ENCODE measurements at places on chromosomes 5 and 9.

GRCh38 chr9:112326194-112326593 is 7.2 kb downstream of the PTBP3 start:
- no peak for DNase-seq

GRCh38 chr5:180034564-180034963 is 37.0 kb downstream of the RNF130 start:
- DNase-seq = no peak

- no peak for DNase-seq
Observed at GRCh38 chr5:130568791-130569190, 596.3 kb downstream of the HINT1 start.

GRCh38 chr5:96626956-96627355 is 35.2 kb upstream of the CAST start:
- no peak for DNase-seq

- DNase-seq = no peak
Observed at GRCh38 chr9:122382901-122383850, 12.4 kb downstream of the PTGS1 start.

GRCh38 chr9:6930827-6931226 is 173.1 kb downstream of the KDM4C start:
- no peak for DNase-seq

GRCh38 chr5:1131191-1131621 is 19.3 kb upstream of the SLC12A7 start:
- no peak for DNase-seq

DNA sequence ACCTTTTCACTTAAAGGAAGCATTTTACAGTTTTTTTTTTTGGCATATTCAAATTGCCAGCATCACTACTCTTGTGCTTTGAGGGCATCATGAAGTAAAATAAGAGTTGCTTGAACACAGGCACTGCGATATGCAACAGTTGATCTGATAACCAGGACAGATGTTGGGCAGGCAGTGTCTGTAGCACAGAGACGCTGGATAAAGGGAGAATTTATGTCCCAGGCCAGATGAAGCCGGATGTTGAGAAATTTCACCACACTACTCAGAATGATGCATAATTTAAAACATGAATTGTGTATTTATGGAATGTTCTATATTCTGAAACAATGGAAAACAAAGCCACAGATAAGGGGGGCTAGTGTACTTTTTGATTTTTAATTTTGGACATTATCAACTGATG is 71.4 kb downstream of the SLC12A2 start:
- DNase-seq = no peak

DNA sequence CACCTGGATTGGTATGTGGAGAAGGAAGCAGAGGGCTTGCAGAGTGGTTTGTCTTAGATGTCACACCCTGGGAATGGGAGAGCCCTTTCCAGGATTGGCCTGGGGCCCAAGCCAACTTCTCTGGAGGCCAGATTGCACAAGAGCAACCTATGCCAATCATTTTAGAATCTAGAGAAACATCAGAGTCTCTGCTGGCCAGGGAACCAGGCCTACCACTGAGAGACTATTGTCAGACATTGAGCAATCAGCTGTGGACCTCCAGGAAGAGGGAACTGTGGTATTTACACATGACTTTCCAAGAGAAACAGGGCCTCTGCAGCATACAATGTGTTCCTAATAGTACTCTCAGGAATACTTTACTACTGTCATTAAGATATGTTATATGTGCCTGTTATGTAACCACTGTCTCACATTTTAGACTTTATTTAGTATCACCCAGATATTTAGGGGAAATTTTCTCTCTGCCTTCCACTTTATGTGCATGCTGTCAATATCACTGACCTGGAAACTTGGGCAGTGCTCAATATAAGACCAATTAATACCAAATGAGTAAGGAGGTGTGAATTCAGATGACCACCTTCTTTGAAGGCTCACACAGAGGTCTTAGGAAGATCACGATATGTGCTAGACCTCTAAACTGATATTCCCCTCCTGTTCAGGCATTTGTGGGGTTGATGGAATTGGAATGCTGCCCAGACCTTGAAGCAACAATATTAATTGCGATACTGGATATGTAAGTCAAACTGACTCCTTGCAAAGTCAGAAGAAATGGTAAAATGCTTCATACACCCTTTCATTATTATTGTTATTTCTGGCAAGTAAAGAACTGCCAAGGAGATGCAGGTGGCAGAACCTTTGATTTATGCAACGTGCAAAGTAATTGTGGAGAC is 20.5 kb upstream of the CCL28 start:
- DNase-seq = no peak

Data from activated naive CD4-positive, alpha-beta T cell treated with anti-CD3 and anti-CD28 coated beads for 36 hours (primary cell).